ENCODE measurements at places on chromosomes 1 and 21. TPM values are rescaled to one million over a fixed set of nuclear protein-coding genes. Genes with fewer than 3 reads are reported as not detected.

The SPRR2E gene
- not detected for total RNA-seq

DNA sequence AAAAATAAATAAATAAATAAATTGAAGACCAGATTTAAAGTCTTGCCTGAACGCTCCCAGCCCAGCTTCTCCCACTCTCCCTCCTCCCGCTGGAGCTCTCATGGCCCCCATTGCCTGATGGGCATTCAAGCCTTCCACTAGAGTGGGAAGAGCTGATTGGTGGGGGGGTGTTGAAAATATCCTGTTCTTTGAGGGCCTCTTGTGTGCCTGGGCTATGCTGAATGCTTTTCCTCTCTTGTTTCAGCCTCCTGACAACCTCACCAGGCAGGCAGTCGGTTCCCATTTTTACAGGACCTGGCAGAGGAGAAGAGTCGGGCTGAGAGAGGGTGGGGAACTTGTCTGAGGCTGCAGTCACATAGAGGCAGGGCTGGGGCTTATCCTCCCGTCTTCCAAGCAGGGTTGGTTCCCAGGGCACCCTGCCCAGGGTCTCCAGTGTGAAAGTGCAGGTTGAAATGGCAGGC is 59.2 kb upstream of the SSBP3 start:
- H3K27me3 ChIP-seq: peaks cover 9% of the 10 kb centered on the region
- no peaks in the 10 kb centered on the region for H3K36me3 ChIP-seq
- H3K4me3 ChIP-seq: no peak overlapping the region

The AADACL3 gene
- not detected for total RNA-seq

GRCh38 chr1:222250376-222250775 is 297.5 kb downstream of the HHIPL2 start:
- H3K4me1 ChIP-seq: no peaks in the 10 kb centered on the region
- H3K36me3 ChIP-seq: no peaks in the 10 kb centered on the region
- H3K4me3 ChIP-seq: no peak overlapping the region
- no peak for DNase-seq
- H3K27ac ChIP-seq: no peak overlapping the region
- H3K27me3 ChIP-seq: no peaks in the 10 kb centered on the region
